Stimulated activated CD4-positive, alpha-beta T cell treated with anti-CD3 and anti-CD28 coated beads, Interleukin-4, amount 100 ng/mL, for 48 hours (primary cell): ENCODE measurements at places on chromosomes 7 and 10.

DNA sequence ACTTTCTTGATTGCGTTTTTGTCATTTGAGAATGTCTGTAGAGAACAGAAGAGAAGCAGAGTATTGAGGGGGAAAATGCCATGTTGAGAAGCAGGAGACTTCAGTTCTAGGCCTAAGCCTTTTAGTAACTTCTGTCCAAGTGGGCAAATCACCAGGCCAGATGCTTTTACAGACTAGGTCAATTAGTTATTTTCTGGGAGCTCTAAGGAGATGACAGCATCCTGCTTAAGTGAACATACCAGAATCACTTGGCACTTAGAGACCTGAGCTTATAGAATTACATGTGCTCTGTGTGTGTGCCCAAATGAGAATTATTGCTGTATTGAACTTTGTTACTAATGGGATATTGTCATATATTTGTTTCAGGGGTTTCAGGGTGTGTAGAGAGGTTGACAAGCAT lies 24.0 kb downstream of the AGK start:
- no peak for DNase-seq

GRCh38 chr10:98224509-98224908 lies 43.5 kb downstream of the LOXL4 start:
- DNase-seq: no peak

GRCh38 chr10:52486840-52487611 lies 172.9 kb downstream of the DKK1 start:
- no peak for DNase-seq

DNA sequence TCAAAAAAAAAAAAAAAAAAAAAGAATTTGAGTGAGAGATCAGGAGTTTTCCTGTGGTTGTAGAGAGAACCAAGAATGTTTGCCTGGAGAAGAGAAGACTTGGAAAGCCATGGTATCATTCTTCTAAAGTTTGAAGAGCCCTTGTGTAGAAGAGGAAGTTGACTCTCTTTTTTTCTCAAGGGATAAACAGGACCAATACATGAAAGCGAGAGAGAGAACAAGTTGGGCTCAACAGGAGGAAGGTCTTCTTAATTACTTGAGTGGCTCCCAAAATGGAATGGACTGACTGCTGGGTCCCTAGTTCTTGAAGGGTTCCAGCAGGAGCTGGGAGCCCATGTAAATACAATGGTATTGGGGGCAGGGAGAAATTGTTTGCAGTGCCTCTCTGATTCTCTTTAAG lies 173.3 kb upstream of the ADO start:
- no peak for DNase-seq

- no peak for DNase-seq
Measured at GRCh38 chr10:96619796-96620773, 33.3 kb upstream of the TM9SF3 start.

GRCh38 chr10:80137031-80137862 lies 4.7 kb downstream of the PLAC9 start:
- DNase-seq: no peak

DNA sequence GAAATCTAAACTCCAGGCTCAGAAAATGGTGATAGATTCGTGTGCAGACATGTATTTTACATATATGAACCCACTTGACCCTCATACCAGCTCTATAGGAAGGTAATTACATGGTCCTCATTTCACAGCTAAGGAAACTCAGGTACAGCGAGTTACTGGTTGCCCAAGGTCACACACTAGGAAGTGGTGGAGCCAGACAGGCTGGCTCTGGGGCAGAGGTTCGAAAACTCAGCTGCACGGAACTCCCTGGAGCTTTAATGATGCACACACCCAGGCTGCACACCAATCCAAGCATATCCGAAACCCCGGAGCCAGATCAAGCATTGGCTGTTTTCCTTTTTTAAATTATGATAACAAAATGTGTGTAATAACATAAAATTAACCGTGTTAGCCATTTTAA lies 172.4 kb downstream of the COBL start:
- DNase-seq: no peak

- DNase-seq: no peak
Measured at GRCh38 chr7:134476044-134476443, 17.1 kb upstream of the AKR1B1 start.

DNA sequence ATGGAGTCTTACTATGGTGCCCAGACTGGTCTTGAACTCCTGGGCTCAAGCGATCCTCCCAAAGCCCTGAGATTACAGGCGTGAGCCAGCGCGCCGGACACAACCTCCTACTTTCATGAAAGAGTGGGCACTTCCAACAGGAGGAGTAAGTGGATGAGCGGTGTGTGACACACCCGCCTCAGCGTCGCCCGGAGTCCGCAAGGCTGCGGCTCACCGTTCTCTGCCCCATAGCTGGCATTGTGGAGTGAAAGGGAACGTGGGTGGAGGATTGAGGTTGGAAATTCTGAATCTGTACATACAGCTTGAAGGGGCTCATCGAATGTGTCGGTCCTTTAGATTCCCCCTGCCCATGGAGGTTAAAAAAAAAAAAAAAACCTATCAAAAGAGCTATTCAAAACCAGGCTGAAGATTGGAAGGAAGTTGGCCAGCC lies 524 bp upstream of the PRXL2A start:
- peak; percentile 55 for DNase-seq

- DNase-seq: no peak
Measured at GRCh38 chr7:91291302-91291701, 27.1 kb downstream of the FZD1 start.

DNA sequence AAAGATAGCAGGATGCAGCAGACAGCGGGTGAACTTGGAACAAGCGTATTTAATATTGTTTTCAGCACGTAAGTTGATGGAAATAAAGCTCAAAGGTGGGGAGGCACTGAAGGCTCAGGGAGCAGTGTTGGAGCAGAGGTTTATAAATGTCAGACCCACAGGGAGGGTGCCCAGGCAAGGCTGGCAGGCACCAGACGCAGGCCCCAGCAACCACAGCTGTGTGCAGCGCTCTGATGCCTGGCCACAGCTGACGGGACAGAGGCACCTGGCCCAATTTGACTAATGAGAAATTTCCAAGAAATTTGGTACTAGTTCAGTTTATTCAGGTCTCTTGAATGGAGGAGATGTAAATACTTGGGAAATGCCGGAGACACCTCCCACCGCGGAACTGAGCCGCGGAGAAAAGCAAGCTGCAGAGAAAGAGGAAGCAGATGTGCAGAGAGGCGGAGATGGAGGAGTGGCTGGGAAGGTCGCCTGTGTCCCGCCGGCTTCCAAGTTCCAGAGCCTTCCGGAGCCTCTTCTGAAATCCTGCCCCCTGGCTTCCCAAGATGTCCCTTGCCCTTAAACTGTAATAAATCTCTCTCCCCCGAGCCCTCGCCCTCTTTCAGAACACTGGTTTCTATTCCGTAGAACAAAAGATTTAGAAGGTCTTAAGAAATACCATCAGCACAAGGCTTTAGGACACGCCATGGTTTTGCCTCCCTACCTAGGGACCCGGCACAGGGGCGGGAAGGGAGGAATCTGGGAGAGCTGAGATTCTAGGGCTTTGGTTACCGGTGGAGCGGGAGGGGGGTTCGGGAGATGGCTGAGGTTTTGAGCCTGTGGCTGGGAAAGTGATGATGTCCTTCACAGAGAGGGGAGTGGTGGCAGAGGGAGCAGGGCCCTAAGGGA lies 38.4 kb upstream of the PLXNA4 start:
- DNase-seq: no peak

- DNase-seq: no peak
Measured at GRCh38 chr10:113113918-113114317, 163.9 kb downstream of the TCF7L2 start.

DNA sequence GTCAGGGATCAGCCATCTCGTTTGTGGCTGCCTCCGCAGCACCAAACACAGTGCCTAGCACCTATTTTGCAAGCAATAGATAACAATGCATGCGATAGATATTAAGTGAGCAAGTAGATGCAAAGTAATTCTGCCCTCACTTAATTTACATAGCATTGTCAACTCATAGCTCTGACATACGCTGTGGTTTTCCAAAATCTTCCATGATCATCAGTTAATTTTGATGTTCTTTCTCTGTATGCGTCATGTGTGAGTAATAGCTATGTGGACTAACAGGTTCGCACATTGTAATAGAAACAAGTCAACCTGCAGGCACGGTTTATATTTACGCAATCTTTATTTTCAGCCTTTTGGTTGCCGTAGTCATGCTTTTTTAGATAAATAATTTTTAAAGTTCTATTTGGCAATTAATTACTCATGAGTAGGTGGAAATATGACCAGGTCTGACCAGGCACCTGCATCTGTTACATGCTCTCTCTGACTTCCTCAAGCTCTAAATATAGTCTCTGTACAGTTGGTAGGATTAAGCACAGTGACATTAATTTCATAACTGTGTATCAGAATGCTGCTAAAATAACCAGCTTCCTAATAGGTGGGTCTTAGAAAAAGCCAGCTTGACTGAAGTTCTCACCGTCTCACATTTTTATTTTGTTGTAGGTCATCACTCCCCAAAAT lies 13.3 kb downstream of the MAP3K8 start:
- DNase-seq: no peak

- no peak for DNase-seq
Measured at GRCh38 chr10:112218960-112219359, 35.4 kb upstream of the GPAM start.

DNA sequence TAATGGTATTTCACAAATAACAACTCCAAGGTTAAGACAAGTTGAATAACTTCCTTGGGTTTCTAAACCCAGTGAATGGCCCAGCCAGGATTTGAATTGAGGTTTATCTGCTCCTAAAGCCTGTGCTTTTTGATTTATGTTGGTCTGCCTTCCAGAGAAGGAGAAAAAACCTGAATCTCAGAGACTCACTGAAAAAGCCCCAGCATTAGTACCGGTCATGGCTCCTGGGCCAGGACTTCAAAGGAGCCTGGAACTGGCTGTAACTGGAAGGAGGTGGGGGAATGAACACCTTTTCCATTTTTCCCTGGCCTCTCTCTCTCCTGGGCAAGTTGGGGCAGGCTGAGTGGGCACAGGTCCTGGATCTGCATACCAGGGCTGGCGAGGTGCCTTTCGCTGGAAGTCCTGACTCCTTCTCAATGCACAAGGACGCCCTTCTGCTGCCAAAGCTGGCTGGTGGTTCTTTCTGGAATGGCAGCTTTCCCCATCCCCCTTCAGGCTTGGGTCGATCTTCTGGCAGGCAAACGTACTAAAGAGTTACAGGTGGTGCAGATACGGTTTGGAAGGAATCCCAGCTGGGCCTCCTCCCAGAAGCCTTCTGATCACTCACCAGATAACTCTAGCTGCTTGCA lies 268.2 kb downstream of the PTEN start:
- DNase-seq: no peak

- no peak for DNase-seq
Measured at GRCh38 chr7:157466867-157467261, 130.1 kb downstream of the DNAJB6 start.

- no peak for DNase-seq
Measured at GRCh38 chr7:1925973-1926907, 256.2 kb downstream of the ELFN1 start.

DNA sequence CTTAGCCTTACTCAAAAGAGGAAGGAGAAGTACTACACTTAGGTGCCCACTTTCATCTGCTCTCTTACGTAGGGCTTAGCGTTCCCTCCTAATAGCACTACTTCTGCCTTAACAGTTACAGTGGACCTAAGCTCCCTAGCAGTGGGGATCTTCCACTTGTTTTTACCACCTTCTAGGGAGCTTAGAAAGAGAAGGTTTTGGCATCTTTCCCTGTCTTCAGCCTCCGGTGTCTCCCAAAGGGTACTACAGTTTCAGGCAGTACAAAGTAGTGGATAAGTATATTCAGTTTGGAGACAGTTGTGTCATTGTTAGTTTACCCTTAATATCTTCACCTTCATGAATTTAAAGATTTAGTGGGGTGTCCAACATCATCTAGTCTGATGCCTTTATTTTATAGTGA lies 14.6 kb downstream of the CHRM2 start:
- DNase-seq: no peak

DNA sequence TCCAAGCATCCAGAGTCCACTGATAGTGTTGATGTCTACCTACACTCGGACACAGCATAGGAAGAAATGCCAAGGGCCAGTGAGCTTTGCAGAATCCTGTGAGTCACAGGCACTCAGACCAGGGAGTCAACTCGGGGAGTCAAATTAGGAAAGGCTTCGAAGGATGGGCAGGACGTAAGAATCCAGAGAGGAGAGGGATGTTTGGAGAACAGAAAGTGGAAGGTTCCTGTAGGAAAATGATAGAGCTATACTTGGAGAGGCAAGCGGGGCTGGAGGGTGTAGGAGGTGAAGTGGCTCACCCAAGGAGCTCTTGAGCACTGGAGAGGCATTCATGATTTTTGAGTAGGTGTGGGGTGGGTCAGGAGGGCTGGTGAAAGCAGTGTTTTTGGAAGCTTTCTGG lies 3.0 kb downstream of the ZYX start:
- DNase-seq: no peak

DNA sequence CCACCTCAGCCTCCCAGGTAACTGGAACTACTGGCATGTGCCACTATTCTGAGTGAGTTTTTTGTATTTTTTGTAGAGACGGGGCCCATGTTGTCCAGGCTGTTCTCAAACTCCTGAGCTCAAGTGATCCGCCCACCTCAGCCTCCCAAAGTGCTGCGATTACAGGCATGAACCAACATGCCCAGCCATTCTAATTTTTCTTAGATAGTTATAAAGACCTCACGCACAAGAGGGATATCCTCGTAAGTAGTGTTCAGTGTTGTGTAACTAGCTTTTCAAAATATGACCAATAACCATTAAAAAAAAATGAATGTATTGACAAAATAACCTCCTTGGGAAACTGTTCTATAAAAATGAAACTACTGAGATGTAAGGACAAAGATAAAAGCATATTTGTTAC lies 90.5 kb upstream of the FERD3L start:
- no peak for DNase-seq

DNA sequence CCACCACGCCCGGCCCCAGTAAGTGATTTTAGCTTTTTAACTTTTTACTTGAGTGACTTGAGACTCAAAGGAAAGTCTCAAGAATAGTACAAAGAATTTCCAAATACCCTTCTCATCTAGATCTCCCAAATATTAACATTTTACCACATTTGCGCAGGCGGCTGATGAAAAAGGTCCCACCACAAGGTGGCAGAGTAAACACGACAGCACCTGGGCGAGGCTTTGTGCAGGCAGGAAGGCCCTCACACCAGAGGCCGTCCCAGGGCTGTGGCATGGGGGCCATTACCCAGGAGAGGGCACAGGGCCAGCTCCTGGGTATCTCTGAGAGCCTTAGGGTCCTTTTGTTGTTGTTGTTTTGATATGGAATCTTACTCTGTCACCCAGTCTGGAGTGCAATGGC lies 50.0 kb upstream of the WIPI2 start:
- peak; percentile 9 for DNase-seq

- DNase-seq: no peak
Measured at GRCh38 chr10:79377557-79378382, 30.5 kb downstream of the PPIF start.

- DNase-seq: no peak
Measured at GRCh38 chr7:142440219-142440905, 182.5 kb upstream of the PRSS58 start.

DNA sequence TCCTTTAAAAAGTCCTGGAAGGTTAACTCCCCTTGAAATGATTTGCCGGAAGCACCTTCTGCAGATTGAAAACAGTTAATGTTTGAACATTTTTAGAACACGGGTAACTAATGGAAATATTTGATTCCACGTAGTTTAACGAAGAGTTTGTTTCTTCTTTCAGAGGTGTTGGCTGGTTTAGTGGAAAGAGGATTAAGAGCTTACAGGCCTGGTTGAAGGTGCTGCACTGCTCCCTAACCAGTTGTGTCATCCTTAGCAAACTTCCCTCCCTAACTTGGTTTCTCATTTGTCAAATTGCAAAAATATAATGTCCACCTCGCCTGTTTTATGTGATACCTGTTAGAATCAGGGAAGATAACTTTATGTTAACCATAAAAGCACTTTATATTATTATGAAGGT lies 243.0 kb upstream of the FZD8 start:
- no peak for DNase-seq

GRCh38 chr7:129439963-129440625 lies 5.9 kb downstream of the STRIP2 start:
- no peak for DNase-seq

- DNase-seq: no peak
Measured at GRCh38 chr10:53700278-53700677, 927.7 kb upstream of the MBL2 start.
